Effector memory CD8-positive, alpha-beta T cell (primary cell): ENCODE measurements at places on chromosomes 11 and 22.

- peaks cover 47% of the 10 kb centered on the region for H3K27me3 ChIP-seq
- no peak overlapping the region for H3K4me3 ChIP-seq
- H3K4me1 ChIP-seq = no peaks in the 10 kb centered on the region
- DNase-seq = no peak
Measured at GRCh38 chr11:75639762-75640181, 29.1 kb downstream of the MAP6 start.

DNA sequence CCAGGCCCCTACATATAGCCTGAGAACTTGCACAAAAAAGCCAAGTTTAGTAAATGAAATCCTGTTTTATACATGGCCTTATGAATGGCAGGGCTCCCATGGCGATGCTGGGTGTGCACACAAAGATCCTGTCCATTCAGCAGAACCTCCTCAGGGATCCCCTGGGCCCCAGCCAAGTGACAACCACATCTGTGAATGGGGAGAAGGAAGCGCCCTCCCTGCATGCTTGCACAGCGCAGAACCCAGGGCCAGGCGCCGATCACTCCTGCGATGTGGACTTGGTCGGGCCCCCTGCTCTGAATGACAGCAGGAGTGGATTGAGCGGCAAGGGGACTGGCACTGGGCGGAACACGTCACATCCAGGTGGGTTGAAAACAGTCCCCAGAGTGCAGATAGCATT is 4.5 kb upstream of the CDC42EP2 start:
- peaks cover 7% of the 10 kb centered on the region for H3K4me1 ChIP-seq
- no peak overlapping the region for H3K4me3 ChIP-seq
- DNase-seq = no peak
- H3K27ac ChIP-seq = no peak overlapping the region
- peaks cover 11% of the 10 kb centered on the region for H3K27me3 ChIP-seq

DNA sequence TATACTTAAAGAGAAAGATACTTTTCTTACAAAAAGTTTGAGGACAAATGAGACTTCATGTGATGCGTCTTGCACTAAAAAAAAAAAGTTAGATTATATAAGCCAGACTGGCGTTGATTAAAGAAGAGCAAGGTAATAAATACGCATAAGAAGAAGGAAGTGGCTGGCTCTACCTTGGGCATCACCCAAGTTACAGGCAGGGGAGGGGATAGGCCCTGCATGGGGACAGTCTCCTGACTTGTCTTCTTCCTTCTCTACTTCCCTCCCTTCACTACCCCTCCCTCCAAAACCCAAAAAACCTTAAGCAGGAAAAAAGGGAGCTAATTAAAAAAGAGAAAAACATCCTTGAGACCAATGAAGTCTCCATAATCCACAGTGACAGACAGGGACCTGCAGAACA is 22.3 kb upstream of the TMA7B start:
- DNase-seq = no peak
- H3K27ac ChIP-seq = peak overlapping the region; percentile 94
- peak overlapping the region; percentile 80 for H3K4me3 ChIP-seq
- no peaks in the 10 kb centered on the region for H3K27me3 ChIP-seq
- H3K36me3 ChIP-seq = peaks cover 30% of the 10 kb centered on the region

DNA sequence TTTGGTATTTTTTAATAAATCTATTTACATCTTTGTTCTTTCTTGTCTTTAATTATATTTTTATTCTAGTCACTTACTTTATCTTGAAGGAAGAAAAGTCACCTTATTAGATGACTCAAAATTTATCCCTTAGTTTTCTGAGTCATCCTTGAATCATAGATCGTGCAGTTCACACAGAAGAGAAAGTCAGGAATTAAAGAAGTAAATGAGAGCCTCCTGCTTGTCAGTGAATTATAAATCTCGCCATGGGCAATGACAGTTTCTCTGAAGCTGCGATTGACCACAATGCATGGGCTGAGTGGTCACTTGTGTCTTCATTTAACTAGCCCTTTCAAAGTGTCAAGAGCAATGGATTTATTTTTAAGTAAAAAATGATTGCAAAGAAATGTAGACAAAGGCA is 91.2 kb downstream of the LUZP2 start:
- no peak overlapping the region for H3K4me3 ChIP-seq
- H3K36me3 ChIP-seq = no peaks in the 10 kb centered on the region
- no peaks in the 10 kb centered on the region for H3K4me1 ChIP-seq
- no peak for DNase-seq

- DNase-seq = no peak
- H3K27ac ChIP-seq = no peak overlapping the region
- no peak overlapping the region for H3K4me3 ChIP-seq
- no peaks in the 10 kb centered on the region for H3K4me1 ChIP-seq
- H3K36me3 ChIP-seq = no peaks in the 10 kb centered on the region
Measured at GRCh38 chr22:49017482-49018329, 810.0 kb downstream of the BRD1 start.

DNA sequence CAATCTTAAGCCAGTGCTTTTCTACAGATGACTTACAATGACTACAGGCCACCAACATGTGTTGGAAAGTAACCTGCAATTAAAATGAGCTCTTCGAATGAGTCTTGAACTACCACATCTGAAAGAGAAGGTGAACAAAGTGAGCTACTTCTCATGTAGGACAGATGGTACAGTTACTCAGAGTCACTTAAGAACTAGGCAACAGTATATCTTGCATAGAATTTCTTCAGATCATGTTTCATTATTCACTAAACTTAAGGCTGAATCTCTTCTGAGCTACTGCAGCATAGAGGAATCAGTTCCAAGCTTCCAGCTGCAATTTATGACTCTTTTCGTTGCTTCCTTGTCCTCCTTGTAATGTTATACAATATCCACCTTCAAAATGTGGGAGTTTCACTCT is 270.9 kb downstream of the TTC28 start:
- H3K27ac ChIP-seq = no peak overlapping the region
- no peak for DNase-seq
- no peaks in the 10 kb centered on the region for H3K4me1 ChIP-seq

DNA sequence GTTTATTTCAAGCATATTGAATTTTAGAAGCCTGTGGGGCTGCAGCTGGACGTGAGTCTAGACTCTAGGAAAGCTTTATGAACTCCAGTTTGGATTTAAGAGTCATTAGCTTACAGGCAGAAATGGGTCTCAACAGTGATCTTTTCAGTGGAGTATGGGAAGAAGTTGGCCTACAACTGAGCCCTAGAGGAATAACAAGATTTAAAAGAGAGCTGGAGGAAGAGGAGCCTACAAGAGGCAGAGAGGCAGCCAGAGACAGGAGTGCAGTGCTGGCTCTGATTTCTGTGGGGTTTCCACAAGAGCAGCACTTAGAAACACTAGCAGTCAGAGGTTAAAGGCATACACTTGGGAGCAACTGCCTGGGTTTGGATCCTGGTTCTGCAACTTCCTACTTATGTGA is 17.9 kb downstream of the APOL5 start:
- H3K4me1 ChIP-seq = no peaks in the 10 kb centered on the region
- no peak overlapping the region for H3K4me3 ChIP-seq
- no peak for DNase-seq

- peaks cover 3% of the 10 kb centered on the region for H3K36me3 ChIP-seq
- H3K27me3 ChIP-seq = no peaks in the 10 kb centered on the region
- peak; percentile 65 for DNase-seq
Measured at GRCh38 chr11:63738720-63739360, 29.7 kb downstream of the ZFTA start.

- peaks cover 9% of the 10 kb centered on the region for H3K36me3 ChIP-seq
- no peaks in the 10 kb centered on the region for H3K4me1 ChIP-seq
- H3K27ac ChIP-seq = no peak overlapping the region
- peaks cover 19% of the 10 kb centered on the region for H3K27me3 ChIP-seq
Measured at GRCh38 chr11:34318111-34319037, 39.4 kb downstream of the ABTB2 start.

- peaks cover 52% of the 10 kb centered on the region for H3K4me1 ChIP-seq
- H3K4me3 ChIP-seq = peak overlapping the region; percentile 88
- H3K36me3 ChIP-seq = peaks cover 27% of the 10 kb centered on the region
- peak overlapping the region; percentile 91 for H3K27ac ChIP-seq
- no peaks in the 10 kb centered on the region for H3K27me3 ChIP-seq
- no peak for DNase-seq
Measured at GRCh38 chr11:45918331-45918941, 759 bp upstream of the PEX16 start.

DNA sequence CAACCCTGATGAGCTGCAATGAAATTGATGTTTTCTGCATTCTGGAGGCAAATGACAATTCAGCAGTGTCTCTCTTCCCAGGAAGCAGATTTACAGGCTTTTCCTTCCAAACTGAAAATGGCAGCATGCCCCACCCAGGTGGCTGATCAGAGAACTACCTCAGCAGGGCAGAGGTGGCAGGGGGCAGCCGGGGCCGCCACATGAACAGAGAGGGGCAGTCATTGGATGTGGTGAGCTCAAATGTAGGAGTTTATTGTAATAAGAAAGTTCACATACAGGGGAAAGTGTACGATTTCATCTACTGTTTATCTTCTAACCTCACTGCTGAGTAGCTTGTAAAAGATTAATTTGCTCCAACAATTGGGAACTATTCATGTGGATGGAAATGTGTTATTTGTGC is 15.7 kb upstream of the PARVA start:
- H3K4me3 ChIP-seq = peak overlapping the region; percentile 63
- no peaks in the 10 kb centered on the region for H3K27me3 ChIP-seq
- H3K4me1 ChIP-seq = peaks cover 33% of the 10 kb centered on the region
- DNase-seq = no peak

DNA sequence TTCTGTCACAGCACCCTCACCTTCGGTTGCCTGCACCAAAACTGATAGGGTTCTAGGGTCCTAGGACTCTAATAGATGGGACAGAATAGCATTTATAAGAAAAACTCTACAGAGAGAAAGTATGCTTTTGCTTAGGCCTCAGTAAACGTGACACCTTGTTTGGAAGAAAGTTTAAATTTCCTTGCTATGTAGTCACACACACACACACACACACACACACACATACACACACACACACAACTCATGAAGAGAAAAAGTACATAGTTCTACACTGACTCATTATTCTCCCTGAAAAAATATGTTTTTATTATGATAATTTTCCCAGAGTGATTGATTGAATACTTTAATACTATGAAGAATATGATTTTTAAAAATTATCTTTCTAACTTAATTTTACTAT is 220.8 kb upstream of the SNX19 start:
- no peaks in the 10 kb centered on the region for H3K27me3 ChIP-seq
- H3K4me1 ChIP-seq = no peaks in the 10 kb centered on the region
- no peak overlapping the region for H3K4me3 ChIP-seq
- no peak for DNase-seq
- no peaks in the 10 kb centered on the region for H3K36me3 ChIP-seq

DNA sequence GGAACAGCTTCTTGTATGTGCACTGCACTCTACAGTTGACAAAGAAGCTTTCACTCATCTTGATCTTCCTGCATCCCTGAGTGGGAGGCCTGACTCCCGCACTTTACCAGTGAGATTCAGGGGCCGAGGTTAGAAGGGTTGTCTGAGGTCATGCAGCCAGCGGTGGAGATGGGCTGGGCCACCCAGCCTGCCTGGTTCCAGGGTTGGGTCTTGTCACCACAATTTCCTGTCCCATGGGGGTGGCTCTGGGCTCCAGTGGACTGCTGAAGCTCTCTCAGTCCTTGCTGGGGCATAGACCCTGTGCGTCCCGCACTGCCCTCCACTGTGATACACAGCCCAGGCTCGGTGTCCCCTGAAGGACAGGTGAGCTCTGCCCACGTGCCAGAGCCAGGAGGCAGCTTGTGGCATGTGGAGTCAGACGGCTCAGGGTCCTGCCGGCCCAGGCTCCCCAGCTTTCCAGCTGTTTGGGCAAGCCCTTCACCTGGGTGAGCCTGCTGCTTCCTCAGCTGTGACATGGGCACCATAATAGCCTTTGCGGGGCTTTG is 6.9 kb upstream of the MYO7A start:
- peaks cover 1% of the 10 kb centered on the region for H3K27me3 ChIP-seq
- H3K4me1 ChIP-seq = no peaks in the 10 kb centered on the region
- peak overlapping the region; percentile 59 for H3K27ac ChIP-seq

DNA sequence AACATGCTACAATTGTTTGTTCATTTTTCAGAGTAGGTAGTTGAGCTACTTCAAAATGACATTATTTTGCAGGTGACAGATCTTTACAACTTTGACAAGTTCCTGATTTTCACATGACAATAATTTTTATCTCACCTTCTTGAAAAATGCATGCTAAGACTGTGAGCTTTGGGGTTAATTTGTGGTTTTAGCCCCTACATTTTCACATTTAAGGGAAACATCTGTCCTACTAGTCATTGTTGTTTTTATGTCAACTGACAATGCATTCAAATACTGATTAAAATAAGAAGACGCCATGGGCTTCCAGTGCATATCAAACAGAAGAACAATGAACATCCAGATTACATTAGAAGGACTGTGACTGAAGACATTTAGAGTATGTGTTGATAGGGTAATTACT is 1470.8 kb upstream of the TENM4 start:
- DNase-seq = no peak
- no peak overlapping the region for H3K4me3 ChIP-seq
- H3K27me3 ChIP-seq = no peaks in the 10 kb centered on the region
- H3K36me3 ChIP-seq = no peaks in the 10 kb centered on the region
- no peaks in the 10 kb centered on the region for H3K4me1 ChIP-seq

GRCh38 chr11:44711113-44711786 is 15.5 kb upstream of the TSPAN18 start:
- H3K4me3 ChIP-seq = no peak overlapping the region
- H3K4me1 ChIP-seq = peaks cover 15% of the 10 kb centered on the region
- H3K27ac ChIP-seq = no peak overlapping the region
- H3K36me3 ChIP-seq = no peaks in the 10 kb centered on the region

GRCh38 chr22:25402160-25402500 is 162.3 kb upstream of the GRK3 start:
- peak overlapping the region; percentile 31 for H3K4me3 ChIP-seq
- H3K27ac ChIP-seq = peak overlapping the region; percentile 84
- DNase-seq = no peak
- H3K4me1 ChIP-seq = peaks cover 51% of the 10 kb centered on the region
- no peaks in the 10 kb centered on the region for H3K36me3 ChIP-seq

DNA sequence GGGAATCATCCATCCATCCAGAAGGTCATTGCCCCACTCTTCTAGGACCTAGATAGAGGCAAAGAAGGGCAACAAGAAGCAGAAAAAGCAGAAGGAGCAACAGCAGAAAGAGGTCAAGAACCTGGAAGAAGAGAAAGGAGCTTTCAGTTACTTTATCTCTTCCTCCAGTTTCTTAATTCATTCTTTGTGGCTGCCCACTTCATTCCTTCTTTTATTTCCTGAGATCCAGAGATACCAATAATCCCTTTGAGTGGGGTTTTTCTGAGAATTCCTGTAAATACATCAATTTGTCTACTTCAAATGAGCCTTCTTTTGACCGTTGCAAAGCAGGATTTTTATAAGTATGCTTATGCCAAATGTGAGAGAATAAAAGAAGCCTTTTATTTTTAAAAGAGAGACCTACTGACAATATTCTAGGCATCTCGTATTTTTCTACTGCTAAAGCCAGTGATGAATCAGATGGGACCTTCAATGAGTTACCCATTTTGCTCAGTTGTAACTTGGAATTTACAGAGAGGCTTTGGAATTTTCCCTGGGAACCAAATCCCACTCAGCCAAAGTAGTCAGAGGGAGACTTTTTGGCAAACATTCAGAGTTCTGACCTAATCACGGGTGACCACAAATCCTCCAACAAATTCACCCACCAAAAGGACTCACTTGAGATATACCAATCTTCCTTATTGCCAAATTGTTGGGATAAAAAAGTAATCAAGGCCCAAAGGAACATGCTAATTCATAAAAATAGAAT is 54.9 kb downstream of the ZC3H12C start:
- H3K27me3 ChIP-seq = peaks cover 27% of the 10 kb centered on the region
- no peak for DNase-seq
- H3K4me1 ChIP-seq = no peaks in the 10 kb centered on the region
- no peak overlapping the region for H3K27ac ChIP-seq
- no peak overlapping the region for H3K4me3 ChIP-seq
- H3K36me3 ChIP-seq = no peaks in the 10 kb centered on the region
